ENCODE measurements at places on chromosomes 2 and 18. TPM values are rescaled to one million over a fixed set of nuclear protein-coding genes. Genes with fewer than 3 reads are reported as not detected.

DNA sequence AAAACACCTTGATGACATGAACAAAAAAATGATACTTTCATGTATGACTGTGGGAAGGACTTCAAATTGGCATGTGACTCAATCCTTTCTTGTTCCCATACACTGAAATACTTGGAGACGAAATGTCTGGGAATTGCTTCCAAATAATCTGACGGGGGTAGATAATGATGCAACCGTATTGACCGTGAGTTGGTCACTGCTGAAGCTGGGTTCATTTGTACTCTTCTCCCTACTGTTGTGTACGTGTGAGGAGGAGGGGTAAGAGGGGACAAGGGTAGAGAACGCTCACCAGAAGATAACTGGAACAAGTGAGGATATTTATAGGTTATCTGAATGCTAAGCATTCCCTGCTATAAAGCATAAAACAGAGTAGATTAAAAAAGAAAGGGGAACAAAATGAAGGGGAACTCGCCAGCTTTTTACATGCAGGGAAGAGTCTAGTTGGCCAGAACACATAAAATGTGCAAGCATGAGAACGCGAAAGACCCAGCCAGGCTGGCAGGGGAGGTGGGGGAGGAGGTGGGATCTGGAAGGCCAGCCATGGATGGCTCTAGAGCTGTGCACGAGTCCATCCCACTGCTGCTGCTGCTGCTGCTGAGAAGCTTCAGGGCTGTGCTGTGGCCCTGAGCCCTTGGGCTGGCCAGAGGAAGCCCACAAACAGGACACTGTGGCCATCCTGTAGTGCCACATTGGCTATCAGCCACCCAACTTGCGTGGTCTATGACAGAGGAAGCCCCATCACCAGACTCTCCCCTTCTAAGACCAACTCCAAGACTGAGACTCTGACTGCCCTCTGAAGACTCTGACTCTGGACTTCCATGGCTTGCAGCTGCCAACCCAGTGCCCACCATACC is 15.2 kb upstream of the CETN1 start:
- DNase-seq: no peak
- H3K27me3 ChIP-seq: peaks cover 14% of the 10 kb centered on the region
- H3K4me1 ChIP-seq: no peaks in the 10 kb centered on the region
- H3K4me3 ChIP-seq: no peak overlapping the region
- no peaks in the 10 kb centered on the region for H3K36me3 ChIP-seq

GRCh38 chr2:12718711-12719399 is 2.1 kb downstream of the TRIB2 start:
- no peaks in the 10 kb centered on the region for H3K27me3 ChIP-seq
- H3K27ac ChIP-seq: peak overlapping the region; percentile 84
- peaks cover 5% of the 10 kb centered on the region for H3K36me3 ChIP-seq
- peaks cover 58% of the 10 kb centered on the region for H3K4me1 ChIP-seq

DNA sequence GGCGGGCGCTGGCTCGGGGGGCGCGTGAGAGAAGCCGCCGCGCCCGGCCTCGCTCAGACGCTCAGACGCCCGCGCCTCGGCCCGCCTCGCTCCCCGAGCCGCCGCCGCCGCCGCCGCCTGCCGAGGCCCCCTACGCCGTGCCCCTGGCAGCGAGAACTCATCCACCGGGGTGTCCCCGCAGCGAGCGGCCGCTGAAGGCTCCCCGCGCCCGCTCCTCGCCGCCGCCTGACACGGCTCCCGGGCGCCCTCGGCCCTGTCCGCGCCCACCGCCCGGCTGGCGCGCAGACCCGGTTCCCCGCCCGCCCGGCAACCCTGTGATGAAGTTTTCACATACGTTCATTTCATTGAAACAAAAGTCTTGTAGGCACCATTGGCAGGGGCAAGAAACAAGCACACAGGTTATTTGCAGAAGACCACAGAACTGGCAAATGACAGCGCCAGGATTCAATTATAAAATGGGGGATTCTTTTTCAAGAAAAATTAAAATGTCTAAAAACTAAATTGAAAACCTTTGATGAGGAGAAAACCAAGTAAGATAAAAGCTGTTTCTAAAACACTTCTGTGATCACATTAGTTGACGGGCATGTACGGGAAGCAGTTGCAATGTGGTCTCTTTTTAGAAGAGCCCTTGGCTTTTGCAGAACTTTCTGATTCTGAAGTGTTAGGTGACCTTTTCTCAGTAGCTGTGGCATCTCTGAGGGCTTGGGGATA is 50.5 kb upstream of the TUBA3D start:
- H3K4me1 ChIP-seq: no peaks in the 10 kb centered on the region
- no peak for DNase-seq
- H3K27ac ChIP-seq: no peak overlapping the region
- peaks cover 37% of the 10 kb centered on the region for H3K27me3 ChIP-seq
- H3K36me3 ChIP-seq: no peaks in the 10 kb centered on the region

DNA sequence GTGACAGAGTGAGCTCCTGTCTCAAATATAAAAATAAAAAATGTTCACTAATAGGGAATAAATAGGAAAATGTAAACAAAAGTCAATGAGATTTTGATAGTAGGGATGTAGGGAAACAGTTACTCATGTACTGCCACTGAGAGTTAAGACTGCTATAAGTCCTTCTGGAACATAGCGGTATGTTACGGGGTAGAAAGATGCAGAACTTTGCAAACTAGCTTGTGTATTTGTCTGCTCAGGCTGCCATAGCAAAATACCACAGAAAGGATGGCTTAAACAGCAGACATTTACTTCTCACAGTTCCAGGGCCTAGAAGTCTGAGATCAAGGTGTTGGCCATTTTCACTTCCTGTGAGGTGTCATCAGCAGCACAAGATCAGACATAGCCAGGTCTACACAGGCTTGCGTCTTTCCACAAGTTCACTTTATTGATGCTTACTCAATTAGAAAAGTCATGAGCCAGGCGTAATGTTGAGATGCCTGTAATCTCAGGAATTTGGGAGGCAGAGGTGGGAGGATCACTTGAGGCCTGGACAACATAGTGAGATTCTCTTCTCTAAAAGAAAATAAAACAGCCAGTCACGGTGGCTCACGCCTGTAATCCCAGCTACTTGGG is 8.8 kb downstream of the TXNDC2 start:
- H3K27ac ChIP-seq: no peak overlapping the region
- no peaks in the 10 kb centered on the region for H3K4me1 ChIP-seq
- H3K4me3 ChIP-seq: no peak overlapping the region
- DNase-seq: no peak
- H3K27me3 ChIP-seq: no peaks in the 10 kb centered on the region
- H3K36me3 ChIP-seq: no peaks in the 10 kb centered on the region

- H3K27me3 ChIP-seq: no peaks in the 10 kb centered on the region
- H3K4me3 ChIP-seq: no peak overlapping the region
- peak overlapping the region; percentile 52 for H3K27ac ChIP-seq
- H3K4me1 ChIP-seq: peaks cover 23% of the 10 kb centered on the region
These were observed 291.5 kb upstream of the CCDC68 start for GRCh38 chr18:55250768-55251173.

- no peak overlapping the region for H3K27ac ChIP-seq
- H3K4me1 ChIP-seq: no peaks in the 10 kb centered on the region
- no peaks in the 10 kb centered on the region for H3K27me3 ChIP-seq
- peak; percentile 7 for DNase-seq
- no peaks in the 10 kb centered on the region for H3K36me3 ChIP-seq
These were observed 137.7 kb upstream of the TRIB2 start for GRCh38 chr2:12579018-12579417.

- DNase-seq: no peak
- H3K27ac ChIP-seq: no peak overlapping the region
- no peaks in the 10 kb centered on the region for H3K27me3 ChIP-seq
These were observed 40.8 kb upstream of the MYO1B start for GRCh38 chr2:191204433-191204832.

DNA sequence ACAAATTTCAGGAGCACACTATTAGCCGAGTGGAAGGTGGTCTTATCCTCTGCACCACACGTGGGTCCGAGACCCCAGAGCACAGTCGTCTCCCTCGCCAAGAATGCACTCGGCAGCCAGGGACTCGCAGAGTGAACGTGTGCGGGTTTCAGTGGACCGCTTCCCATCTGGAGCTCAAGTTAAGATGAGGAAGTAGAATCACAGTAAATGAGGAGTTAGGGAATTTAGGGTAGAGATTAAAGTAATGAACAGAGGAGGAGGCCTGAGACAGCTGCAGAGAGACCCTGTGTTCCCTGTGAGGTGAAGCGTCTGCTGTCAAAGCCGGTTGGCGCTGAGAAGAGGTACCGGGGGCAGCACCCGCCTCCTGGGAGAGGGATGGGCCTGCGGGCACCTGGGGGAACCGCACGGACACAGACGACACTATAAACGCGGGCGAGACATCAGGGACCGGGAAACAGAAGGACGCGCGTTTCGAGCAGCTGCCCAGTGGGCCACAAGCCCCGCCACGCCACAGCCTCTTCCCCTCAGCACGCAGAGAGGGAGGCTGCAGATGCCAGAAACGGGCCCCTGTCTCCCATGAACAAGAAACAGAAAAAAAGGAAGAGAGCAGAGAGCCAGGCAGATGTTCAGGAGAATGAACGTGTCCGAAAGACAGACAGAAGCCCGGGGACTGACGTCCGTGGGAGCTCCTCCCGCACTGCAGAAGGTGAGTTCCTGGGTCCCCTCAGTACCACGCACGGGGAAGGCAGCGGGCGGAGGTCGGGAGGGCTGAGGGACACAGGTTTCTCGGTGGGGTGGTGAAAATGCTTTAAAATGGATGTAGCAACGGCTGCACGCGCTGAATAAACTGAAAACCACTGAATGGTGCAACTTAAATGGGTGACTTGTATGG is 5.4 kb upstream of the KCNG2 start:
- no peaks in the 10 kb centered on the region for H3K36me3 ChIP-seq
- peaks cover 21% of the 10 kb centered on the region for H3K27me3 ChIP-seq
- H3K4me3 ChIP-seq: peak overlapping the region; percentile 6
- peaks cover 9% of the 10 kb centered on the region for H3K4me1 ChIP-seq

- H3K4me3 ChIP-seq: no peak overlapping the region
- no peaks in the 10 kb centered on the region for H3K4me1 ChIP-seq
- DNase-seq: no peak
These were observed 307.6 kb downstream of the ALK start for GRCh38 chr2:29613792-29614266.

GRCh38 chr18:47265197-47265596 is 13.7 kb upstream of the SKOR2 start:
- H3K4me1 ChIP-seq: peaks cover 4% of the 10 kb centered on the region
- peaks cover 42% of the 10 kb centered on the region for H3K27me3 ChIP-seq
- H3K36me3 ChIP-seq: no peaks in the 10 kb centered on the region
- peak overlapping the region; percentile 59 for H3K4me3 ChIP-seq
- DNase-seq: peak; percentile 61

- H3K4me1 ChIP-seq: no peaks in the 10 kb centered on the region
- no peak overlapping the region for H3K27ac ChIP-seq
- no peaks in the 10 kb centered on the region for H3K36me3 ChIP-seq
- H3K4me3 ChIP-seq: no peak overlapping the region
- H3K27me3 ChIP-seq: peaks cover 3% of the 10 kb centered on the region
These were observed 221.3 kb downstream of the BCL2 start for GRCh38 chr18:63098018-63098981.

DNA sequence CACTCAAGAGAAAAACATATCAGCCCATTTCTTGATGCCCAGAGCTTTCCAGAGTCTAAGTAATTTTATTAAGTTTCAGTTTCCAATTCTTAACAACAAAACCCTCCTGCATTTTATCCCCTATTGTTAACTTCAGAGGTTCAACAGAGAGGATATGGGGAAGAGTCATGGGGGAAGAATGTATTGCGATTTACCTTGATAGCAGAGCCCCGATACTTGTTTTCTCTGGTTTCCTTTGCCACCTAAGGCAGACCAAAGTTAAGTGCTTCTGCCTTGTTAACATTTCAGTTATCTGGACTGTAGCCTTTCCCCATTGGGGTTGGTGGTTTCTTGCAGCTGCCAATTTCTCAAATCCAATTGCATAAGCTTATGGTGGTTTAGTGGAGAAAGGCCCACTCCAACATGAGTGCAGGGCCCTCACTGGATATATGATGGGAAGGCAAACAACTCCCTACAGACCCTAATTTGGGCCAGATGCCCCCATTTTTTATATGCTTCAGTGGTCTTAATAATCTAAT is 82.0 kb upstream of the ITGB6 start:
- no peaks in the 10 kb centered on the region for H3K27me3 ChIP-seq
- no peak overlapping the region for H3K4me3 ChIP-seq
- H3K4me1 ChIP-seq: peaks cover 12% of the 10 kb centered on the region
- DNase-seq: peak; percentile 56
- H3K27ac ChIP-seq: no peak overlapping the region
- H3K36me3 ChIP-seq: peaks cover 59% of the 10 kb centered on the region

- no peak for DNase-seq
- no peak overlapping the region for H3K27ac ChIP-seq
- no peaks in the 10 kb centered on the region for H3K4me1 ChIP-seq
- H3K4me3 ChIP-seq: no peak overlapping the region
- peaks cover 3% of the 10 kb centered on the region for H3K27me3 ChIP-seq
- no peaks in the 10 kb centered on the region for H3K36me3 ChIP-seq
These were observed 98.7 kb downstream of the FAM210A start for GRCh38 chr18:13627639-13628038.

- peak; percentile 46 for DNase-seq
- no peak overlapping the region for H3K4me3 ChIP-seq
- peak overlapping the region; percentile 66 for H3K27ac ChIP-seq
These were observed 16.7 kb downstream of the HK2 start for GRCh38 chr2:74850496-74851190.

GRCh38 chr2:60707750-60708371 is 48.2 kb upstream of the PAPOLG start:
- H3K27me3 ChIP-seq: no peaks in the 10 kb centered on the region
- H3K4me3 ChIP-seq: no peak overlapping the region
- no peak overlapping the region for H3K27ac ChIP-seq
- H3K4me1 ChIP-seq: peaks cover 7% of the 10 kb centered on the region

DNA sequence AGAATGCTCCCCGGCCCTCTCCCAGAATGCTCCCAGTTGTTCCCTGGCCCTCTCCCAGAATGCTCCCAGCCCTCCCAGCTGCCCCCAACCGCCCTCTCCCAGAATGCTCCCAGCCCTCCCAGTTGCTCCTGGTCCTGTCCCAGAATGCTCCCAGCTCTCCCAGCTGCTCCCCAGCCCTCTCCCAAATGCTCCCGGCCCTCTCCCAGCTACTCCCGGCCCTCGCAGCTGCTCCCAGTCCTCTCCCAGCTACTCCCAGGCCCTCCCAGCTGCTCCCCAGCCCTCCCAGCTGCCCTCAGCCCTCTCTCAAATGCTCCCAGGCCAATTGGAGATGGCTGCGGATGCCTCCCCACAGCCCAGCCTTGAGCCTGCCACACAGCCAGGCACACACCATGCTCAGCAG is 31.1 kb downstream of the BIN1 start:
- peaks cover 15% of the 10 kb centered on the region for H3K4me1 ChIP-seq
- no peak for DNase-seq
- no peak overlapping the region for H3K27ac ChIP-seq
- no peaks in the 10 kb centered on the region for H3K27me3 ChIP-seq
- no peak overlapping the region for H3K4me3 ChIP-seq

GRCh38 chr2:97678298-97678697 is 8.8 kb downstream of the C2orf92 start:
- H3K27ac ChIP-seq: no peak overlapping the region
- peaks cover under 1% of the 10 kb centered on the region for H3K4me1 ChIP-seq
- no peaks in the 10 kb centered on the region for H3K36me3 ChIP-seq
- DNase-seq: no peak
- no peaks in the 10 kb centered on the region for H3K27me3 ChIP-seq
- no peak overlapping the region for H3K4me3 ChIP-seq

Gene REEP1
- 1.1 TPM for total RNA-seq

Gene MALL
- 0.36 TPM for total RNA-seq

Gene IMPA2
- 4.8 TPM for total RNA-seq

Gene EFR3B
- 13.3 TPM for total RNA-seq

Gene PRSS56
- not detected for total RNA-seq

Gene IL1A
- 0.43 TPM for total RNA-seq

Gene MOGAT1
- total RNA-seq: not detected

Gene HOXD3
- total RNA-seq: not detected

Gene SERPINB10
- total RNA-seq: not detected

Gene FOXD4L1
- not detected for total RNA-seq

Gene C2orf92
- total RNA-seq: 8.5 TPM

All from astrocyte (in vitro differentiated cells and primary cell).